Omental fat pad (tissue), 4 donors: ENCODE measurements at places on chromosomes 5 and 9.

DNA sequence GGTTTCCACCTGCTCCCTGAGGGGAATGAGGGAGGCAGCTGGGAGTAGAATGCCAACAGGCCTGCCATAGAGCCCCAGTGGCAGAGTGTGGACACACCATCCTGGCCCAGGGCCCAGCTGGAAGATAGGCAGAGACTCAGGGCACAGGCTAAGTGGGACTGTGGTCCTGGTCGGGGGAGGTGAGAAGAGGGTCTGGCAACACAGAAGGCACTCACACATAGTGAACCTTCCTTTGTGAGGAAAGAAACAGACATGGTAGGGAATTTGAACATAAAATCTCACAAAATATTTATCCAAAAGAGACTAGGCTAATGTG is 41.2 kb downstream of the WDR36 start:
- no peak for DNase-seq

GRCh38 chr5:86442036-86442745 is 175.6 kb upstream of the COX7C start:
- no peak for DNase-seq

DNA sequence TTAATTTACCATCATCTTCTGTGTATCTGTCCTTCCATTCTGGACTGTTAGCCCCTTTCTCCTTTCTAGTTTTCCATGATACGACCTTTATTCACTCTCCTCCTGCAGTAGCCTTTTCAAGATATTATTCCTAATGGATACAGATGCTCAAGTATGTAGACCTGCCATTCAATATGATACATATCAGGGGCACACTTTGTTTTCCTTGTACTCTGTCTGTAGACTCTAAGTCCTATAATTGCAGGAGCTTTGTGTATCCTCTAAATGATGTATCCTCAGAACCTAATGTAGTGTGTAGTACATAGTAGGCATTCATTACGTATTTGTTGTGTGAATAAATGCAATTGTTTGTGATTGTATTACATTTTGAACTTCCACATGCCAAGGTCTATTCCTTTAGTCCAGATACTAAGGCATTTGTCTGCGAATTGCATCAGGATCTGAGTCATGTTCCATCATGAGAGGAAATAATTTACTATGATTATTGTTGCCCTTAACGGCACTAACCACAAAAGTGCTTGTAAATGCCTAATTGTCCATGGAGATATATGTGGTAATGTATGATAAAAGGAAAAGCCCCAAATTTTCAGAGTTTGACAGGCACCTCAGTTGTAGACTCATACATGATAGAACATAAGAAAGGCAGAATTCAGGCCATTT is 57.1 kb upstream of the IZUMO3 start:
- DNase-seq, result no peak

DNA sequence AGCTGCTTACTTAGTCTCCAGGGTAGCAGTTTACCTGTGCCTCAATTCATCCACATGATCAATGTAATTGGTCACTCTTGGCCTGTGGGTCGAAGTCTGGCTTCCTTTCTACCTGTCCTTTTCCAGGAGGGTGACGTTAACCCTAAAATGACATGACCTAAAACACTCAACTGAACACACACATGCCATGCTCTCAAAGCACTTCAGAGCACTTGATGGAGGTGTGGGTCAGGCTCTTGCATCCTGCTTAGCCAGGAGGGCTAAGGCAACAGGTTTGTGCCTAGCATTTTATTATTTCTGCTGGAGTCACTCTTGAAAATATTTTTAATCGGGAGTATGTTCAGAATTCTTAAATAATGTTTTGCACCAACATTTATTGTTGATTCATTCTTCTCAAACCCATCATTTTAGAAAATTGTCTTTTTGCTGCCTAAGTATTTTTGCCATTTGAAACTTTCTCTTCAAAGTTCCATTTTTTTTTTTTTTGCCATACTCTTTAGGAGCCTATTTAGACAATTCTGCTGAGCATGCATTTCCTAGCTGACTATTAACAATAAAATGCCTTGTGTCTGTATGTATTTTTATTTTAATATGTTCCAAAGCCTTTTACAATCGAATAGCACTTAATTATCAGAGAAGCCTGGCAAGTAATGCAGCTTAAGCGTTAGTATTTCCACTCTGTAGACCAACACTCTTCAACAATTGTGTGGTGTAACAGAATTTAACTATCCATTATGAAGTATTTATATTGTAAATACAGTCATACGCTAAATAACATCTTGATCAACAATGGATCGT is 59.1 kb downstream of the ATP10B start:
- DNase-seq, result no peak

GRCh38 chr9:6965566-6965965 is 207.8 kb downstream of the KDM4C start:
- no peak for DNase-seq

DNA sequence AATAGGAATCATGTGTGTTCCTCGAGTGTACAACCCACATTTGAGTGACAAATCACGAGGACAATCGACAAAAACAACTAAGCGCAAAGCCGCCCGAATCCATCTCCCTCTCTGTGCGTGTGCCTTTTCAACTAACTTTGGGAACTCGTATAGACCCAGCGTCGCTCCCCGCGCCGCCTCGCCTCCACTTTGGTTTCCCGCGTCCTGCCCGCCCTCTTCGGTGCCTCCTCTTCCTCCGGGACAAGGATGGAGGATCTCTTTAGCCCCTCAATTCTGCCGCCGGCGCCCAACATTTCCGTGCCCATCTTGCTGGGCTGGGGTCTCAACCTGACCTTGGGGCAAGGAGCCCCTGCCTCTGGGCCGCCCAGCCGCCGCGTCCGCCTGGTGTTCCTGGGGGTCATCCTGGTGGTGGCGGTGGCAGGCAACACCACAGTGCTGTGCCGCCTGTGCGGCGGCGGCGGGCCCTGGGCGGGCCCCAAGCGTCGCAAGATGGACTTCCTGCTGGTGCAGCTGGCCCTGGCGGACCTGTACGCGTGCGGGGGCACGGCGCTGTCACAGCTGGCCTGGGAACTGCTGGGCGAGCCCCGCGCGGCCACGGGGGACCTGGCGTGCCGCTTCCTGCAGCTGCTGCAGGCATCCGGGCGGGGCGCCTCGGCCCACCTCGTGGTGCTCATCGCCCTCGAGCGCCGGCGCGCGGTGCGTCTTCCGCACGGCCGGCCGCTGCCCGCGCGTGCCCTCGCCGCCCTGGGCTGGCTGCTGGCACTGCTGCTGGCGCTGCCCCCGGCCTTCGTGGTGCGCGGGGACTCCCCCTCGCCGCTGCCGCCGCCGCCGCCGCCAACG is at the start of gene GPR150:
TSS of gene GPR150 (plus strand) at position 58 of the 840 bp plus-strand sequence. CDS start at position 247, 189 bp downstream.
- DNase-seq, result no peak

GRCh38 chr5:110790673-110791072 is 51.9 kb downstream of the SLC25A46 start:
- no peak for DNase-seq

GRCh38 chr5:113692891-113693457 is 179.5 kb downstream of the YTHDC2 start:
- DNase-seq, result no peak

DNA sequence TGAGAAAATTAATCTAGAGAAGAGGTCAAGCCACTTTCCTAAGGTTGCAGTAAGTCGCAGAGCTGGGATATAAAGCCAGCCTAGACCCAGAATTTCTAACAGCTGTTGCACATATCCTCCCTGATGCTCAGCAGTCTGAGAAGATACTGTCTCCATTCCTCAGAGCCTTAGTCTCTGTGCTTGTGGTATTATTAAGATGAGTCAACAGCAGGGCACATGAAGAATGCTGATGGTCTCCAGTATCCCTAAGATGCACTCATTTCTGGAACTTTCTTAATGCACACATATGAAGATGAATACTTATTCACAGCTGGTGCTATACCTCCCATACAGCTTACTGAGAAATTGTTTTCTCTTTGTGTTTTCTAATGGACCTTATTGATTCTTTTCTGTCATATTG is 32.5 kb downstream of the SGCD start:
- DNase-seq, result no peak

GRCh38 chr5:33372721-33373472 is 67.9 kb upstream of the TARS1 start:
- DNase-seq, result no peak

DNA sequence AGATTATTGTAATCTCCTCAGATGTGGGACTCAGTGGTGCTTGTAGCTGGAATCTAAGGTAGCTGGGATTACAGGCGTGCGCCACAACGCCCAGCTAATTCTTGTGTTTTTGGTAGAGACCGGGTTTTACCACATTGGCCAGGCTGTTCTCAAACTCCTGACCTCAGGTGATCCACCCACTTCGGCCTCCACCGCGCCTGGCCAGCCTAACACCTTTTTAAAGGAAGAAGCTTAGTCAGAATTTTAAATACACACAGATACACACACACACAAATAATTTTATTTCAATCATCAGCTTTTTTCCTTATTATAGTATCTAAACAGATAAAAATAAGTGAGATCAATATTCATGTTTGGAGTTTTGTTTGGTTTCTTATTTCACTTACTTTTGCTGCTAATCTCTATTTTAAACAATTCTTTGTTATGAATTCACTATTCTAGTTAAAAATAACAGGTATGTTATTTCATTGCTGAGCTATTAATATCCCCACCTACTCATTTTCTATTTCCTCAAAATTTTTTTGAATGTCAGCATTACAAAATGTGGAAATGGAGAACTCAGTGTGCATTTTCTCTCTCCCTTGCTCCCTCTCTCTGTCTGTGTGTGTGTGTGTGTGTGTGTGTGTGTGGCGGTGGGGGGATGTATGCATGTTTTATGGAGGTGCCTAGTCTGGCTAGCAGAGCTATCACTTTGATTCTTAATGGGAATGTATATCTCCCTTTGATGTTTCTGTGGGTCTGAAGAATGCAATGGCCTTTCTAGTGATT is 960.6 kb upstream of the DMAC1 start:
- no peak for DNase-seq

DNA sequence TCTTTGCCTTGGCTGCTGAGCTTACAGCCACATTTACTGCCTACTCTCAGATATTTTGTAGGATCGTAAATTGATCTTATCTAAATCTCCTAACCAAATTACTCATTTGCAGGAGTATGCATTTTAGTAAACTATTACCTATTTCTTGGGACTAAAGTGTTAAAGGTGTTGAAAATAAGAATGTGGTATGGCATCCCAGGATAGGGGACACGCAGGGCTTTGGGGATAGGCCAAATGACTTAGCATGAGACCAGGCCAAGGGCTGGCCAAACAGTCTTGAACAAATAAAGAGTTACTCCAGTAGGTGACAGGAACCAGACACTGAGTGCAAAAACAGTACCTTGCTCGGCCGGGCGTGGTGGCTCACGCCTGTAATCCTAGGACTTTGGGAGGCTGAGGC is 25.1 kb downstream of the TBC1D2 start:
- DNase-seq, result no peak

- DNase-seq, result peak; percentile 29
Observed at GRCh38 chr9:36486933-36487481, 85.7 kb upstream of the MELK start.

- no peak for DNase-seq
Observed at GRCh38 chr5:180598797-180599589, 7.7 kb upstream of the SCGB3A1 start.

DNA sequence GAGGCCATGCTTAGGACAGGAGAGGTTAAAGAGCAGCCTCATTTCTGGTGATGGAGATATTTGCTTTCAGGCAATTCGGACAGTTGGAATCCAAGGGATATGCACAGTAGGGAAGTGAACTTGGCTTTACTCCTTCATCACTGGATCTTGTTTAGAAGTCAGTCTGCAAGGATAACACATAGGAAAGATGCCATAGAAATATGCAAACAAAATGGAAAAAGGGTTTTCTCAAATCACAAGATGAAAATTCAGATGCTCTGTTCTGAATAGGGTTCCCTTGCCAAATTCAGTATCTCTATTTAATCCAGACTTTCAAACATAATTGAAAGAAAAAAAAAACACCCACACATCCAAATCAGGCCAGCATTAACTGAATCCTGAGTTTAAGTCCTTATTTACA is 166.9 kb downstream of the MEF2C start:
- DNase-seq, result no peak

GRCh38 chr9:112249277-112249676 is 74.2 kb upstream of the SUSD1 start:
- no peak for DNase-seq

GRCh38 chr9:98374385-98375051 is 119.1 kb upstream of the TBC1D2 start:
- DNase-seq, result no peak

DNA sequence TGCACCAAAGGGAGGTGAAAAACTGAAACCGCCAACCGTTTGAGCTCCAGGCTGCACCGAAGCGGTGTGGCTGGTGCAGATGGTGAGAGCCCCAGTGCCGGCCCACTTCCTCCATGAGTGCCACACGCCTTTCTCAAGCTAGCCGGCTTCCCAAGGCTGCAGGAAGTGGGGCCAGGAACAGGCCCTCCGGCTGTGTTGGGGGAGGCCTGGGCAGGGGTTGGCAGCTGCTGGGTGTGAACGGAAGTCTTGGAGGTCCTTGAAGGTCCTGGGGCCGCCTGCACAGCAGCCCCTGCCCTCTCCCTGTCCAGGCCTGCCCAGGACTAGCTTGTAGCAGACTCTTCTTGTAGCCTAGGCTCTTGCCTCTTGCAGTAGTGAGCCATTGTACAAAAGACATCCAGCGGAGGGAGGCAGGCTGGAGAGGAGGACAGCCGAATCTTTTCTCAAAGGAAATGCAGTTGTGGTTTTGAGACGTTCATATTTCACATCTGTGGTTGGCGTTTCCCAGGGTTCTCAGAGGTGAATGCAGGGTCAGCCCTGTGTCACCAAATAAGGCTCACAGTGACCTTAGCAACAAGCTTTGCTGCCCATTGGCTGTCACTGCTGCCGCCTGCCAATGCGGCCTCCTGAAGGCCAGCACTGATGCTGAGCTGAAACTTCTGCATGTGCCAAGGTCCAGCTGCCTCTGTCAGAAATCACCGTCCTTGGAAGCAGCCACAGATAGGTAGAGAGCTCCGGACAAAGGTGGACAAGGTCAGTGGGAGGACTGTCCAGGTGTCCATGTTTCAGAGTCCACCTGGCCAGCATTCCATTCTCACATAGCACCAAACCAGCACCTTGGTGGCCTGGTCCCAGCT is 23.9 kb downstream of the IRF1 start:
- no peak for DNase-seq

DNA sequence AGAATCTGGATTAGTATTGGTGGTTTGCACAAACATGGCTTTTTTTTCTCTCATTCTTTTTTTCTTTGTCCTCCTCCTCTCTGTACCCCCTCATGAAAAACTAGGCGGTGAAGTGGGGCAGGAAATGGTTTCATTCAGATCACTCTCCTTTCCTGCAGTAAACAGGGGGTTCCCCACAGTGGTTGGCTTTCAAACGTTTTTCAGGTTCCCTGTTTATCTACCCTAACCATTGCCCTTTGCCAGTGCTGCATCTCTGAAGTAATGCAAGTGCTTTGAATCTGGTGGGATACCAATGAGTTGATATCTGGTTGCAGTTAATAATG is 29.8 kb downstream of the NR4A3 start:
- DNase-seq, result no peak
